A549 treated with dexamethasone at 1 μM for 4 hours (cell line): ENCODE measurements at places on chromosomes 11 and 22. TPM values are rescaled to one million over a fixed set of nuclear protein-coding genes. Genes with fewer than 3 reads are reported as not detected.

The PACS1 gene
- 61.9 to 105 TPM (median 92.3 TPM) in 5 replicates for total RNA-seq

The PKP3 gene
- 26.9 to 37.1 TPM (median 35.4 TPM) in 5 replicates for total RNA-seq

The DRICH1 gene
- 0.11 to 0.41 TPM (median 0.12 TPM) in 4 of 5 replicates, not detected in the other for total RNA-seq

The MPPED1 gene
- not detected in 5 replicates for total RNA-seq

The TH gene
- total RNA-seq, result 0.07 to 0.36 TPM in 2 of 5 replicates, not detected in the others

The SLC22A6 gene
- not detected in 5 replicates for total RNA-seq

The PLET1 gene
- not detected in 5 replicates for total RNA-seq
